AG08395 (cell line): ENCODE measurements at places on chromosomes 2 and 18.

DNA sequence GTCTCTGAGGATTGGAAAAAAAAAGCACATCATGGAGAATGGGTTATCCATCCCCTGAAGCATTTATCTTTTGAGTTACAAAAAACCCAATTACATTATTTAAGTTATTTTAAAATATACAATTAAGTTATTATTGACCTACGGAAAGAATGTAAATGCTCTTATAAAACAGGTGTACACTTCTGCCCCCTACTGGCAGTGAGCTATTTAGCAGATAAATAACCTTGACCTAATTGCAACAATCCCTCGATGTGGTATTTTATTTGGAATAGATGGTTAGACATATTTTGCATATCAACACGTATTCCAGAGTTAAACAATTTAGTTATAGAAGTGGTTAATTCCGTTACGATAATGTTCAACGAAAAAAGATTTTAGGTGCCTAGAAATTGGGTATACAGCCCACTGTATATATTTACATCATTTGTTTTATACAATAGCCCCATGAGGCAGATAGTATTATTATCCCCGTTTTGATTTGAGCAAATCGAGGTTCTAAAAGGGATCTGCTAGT lies 9.1 kb upstream of the DAW1 start:
- no peak for DNase-seq

DNA sequence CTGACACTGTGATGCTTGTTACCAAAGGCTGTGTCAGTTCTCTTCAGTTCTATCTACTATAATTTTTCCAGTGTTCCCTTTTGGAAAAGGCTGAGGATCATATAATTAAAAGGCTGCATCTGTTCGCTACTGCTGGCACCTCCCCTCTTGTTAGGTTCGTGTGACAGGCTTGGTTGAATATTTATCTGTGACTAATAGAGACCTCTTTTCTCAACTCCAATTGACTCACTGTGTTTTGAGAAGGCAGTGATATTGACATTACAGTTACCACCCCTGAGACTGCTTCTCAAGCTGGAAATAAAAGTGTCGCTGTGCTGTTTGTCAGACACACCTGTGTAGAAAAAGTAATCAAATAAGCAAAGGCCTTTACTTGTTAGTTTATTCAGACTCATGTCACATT lies 205.5 kb upstream of the KCNH7 start:
- no peak for DNase-seq

DNA sequence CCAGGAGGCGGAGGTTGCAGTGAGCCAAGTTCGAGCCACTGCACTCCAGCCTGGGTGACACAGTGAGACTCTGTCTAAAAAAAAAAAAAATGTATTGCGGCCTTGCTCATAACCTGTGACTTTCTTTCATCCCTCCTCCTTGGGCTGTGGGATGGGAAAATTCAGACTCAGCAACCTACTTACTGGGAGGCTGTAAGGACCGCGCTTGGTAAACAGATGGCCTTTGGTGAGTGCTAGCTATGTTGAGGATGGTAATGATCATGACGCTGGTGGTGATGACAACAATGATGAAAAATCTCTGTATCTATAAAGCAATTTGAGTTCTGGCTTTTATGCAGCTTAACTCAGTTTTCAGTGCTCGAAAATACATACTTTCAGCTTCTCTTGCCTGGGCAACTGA lies 64.7 kb upstream of the CCDC195 start:
- DNase-seq: no peak

DNA sequence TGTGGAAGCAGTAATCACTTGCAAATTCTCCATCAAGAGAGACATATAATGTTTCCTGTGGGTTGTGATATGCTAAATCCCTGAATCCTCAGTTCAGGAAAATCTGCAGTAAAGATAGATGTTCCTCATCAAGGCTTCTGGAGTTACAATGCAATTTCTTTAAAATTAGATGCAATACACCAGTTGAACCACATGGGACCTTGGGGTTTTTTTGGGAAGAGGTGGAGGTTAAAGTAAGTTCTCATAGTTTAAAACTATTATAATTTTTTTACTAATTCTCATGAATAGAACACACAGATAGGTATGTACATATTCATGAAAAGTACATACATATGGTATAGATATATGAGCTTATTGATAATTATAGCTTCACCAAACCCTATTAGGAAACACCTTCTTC lies 496.2 kb downstream of the SATB2 start:
- DNase-seq: no peak

DNA sequence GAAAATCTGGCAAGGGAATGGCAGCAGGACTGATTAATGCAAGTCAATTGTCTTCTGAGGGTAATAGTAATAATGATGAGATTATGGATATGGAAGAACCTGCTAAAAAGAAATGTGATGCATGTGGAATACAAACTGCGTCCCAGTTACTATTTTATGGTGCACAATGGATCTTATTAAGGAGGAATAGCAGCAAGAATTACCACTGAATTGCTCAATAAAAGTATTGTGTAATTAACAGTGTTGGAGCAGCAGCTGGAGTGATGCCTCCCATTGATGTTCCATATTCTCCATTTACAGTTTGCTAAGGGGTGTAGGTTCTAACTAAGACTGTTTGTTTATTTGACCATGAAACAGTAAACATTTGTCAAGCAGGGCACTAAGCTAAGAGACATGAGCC lies 167.9 kb downstream of the HRH4 start:
- no peak for DNase-seq

- no peak for DNase-seq
Measured at GRCh38 chr2:199851501-199851810, 464 bp upstream of the FTCDNL1 start.

DNA sequence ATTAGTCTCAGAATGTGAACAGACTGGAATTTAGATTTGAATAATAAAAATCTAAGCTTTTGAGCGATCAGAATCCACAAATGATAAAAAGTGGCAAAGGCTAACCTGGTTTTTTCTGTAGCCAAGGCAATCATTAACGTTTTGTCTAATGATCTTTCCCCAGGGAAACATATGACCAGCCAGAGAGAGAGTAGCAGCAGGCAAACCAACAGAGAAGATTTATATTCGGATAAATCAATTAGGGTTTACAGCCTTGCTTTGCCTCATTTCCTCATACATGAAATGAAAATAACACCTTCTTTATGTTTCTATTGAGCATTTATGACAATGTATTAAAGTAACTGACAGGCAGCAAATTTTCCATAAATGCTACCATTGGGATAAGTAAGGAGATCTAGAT lies 14.5 kb downstream of the TIA1 start:
- DNase-seq: no peak

GRCh38 chr2:233597522-233597921 lies 19.9 kb upstream of the UGT1A8 start:
- DNase-seq: no peak

DNA sequence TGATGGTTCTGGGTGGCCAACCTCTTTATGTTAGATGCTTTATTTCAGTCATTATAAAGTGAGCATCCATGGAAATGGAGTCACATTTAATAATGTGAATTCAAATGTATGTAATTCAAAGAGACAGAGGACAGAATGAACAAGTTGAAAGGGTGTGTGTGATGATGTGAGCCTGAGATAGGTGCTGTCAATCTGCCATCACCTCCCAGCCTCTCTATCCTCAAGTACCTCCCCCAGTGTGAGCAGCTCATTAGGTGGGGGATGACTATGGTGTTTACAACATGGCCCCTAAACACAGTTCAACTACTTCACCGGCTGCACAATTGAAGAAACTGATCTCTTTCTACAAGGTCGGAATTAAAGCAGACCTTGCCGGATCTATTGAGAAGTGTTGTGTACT lies 74.7 kb upstream of the IGFBP5 start:
- no peak for DNase-seq

- DNase-seq: no peak
Measured at GRCh38 chr2:83305758-83306378, 1153.2 kb downstream of the SUCLG1 start.

- no peak for DNase-seq
Measured at GRCh38 chr2:10932345-10933151, 20.8 kb downstream of the KCNF1 start.

GRCh38 chr2:174014011-174014698 lies 49.0 kb upstream of the SP3 start:
- peak; percentile 31 for DNase-seq

- no peak for DNase-seq
Measured at GRCh38 chr2:15993232-15993610, 52.9 kb downstream of the MYCN start.

DNA sequence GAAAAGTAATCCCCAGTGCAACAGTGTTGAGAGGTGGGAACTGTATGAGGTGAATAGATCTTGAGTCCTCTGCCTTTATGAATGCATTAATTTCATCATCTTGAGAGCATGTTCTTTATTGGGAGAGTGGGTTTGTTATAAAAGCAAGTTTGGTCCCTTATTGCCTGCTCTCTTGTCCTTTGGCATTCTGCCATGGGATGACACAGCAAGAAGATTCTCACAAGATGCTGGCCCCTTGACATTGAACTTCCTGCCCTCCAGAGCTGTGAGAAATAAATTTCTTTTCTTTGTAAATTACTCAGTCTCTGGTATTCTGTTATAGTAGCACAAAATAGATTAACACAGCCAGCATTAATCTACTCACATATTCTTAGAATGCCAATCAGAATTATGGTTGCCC lies 108.6 kb downstream of the EHBP1 start:
- DNase-seq: peak; percentile 22

DNA sequence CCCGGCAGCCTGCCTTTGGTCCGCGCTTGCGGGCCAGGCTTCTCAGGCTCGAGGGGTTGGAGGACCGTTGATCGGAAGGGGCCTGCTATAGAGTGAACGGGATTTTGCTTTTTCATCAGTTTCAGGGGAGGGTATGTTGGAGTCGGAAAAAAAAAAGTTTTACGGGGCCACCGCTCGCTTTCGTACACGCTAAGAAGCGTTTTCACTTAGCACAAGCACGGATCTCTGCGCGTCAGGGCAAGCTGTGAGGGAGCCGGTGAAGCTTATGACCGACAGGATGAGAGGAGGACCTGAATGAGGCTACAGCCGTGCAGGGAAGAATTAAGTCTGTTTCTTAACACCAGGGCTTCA lies 443 bp downstream of the CPSF3 start:
- no peak for DNase-seq

GRCh38 chr2:156129227-156129626 lies 203.3 kb downstream of the NR4A2 start:
- DNase-seq: no peak

DNA sequence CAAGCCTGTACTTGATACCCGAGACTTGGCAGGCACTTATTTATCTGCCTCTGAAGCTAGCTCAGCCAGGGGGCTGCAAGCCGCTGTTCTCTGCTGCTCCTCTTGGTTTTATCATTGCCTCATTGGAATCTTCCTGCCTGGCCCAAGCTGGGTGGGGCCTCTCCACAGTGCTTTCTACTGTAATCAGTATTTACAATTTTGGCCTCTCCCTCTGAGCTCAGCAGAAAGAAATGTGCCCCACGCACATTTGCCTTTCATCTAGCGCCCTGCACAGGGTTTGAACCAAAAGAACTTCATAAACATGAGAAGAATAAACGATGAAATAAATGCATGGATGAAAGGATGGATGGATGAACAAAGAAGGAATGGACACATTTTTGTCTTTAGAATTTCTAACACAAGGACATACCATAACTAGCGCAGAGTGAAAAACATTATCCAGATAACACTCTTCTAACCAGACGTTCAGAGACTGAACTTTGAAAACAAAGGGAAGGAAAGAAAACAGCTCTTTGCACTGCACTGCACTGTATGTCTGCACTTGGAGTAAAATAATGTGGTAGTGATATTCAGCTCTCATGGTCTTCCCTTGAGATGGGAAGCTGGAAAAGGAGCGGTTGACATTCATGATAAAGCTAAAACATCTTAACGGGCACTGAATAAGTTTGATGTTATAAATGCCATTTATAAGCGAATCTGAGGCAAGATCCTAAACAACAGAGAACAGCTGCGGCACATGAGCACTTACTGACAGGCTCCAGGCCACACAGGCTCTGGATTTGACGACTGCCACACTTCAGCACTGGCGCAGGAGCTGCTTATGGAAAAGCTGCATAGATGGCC lies 86.8 kb upstream of the SP3 start:
- DNase-seq: peak; percentile 74

DNA sequence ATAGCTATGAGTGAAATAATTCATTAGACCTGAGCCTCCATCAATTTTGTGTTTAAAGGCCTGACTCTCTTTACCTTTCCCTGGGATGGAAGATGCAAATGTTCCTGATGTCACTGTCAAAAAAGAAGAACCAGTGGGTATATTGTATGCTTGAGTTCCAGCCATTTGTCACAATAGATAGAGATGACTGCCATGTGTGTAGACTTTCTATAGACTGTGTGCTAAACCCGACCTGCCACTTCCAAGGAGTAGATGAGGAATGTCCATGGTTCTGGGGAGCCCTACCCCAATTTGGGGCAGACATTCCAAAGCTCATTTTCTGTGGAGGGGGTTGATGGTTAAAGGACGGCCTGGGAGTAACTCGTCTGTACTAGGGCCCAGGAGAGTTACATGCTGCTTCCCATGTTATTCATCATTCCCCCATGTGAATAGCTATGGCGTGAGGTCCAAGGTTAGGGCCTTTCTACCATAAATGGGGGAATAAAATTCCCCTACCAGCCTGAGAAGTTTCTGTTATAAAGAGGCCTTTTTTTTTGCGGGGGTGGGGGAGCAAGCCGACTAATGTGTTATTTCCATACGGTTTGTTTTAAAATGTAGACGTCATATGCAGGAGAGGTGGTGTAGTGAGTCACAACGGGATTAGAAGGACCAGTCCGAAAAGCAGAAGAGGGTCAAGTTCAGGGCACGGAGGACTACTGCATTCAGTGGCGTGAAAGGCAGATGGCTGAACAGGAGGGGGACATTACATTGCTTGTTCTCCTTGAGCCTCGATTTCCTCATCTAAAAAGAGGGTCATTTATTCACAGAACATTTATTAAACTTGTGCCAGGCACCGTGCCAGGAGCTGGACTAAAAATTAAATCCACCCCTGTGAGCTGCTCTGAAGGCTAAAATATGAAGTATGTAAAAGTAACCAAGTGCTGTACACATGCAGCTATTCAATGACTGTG lies 24.0 kb downstream of the IL1B start:
- no peak for DNase-seq

DNA sequence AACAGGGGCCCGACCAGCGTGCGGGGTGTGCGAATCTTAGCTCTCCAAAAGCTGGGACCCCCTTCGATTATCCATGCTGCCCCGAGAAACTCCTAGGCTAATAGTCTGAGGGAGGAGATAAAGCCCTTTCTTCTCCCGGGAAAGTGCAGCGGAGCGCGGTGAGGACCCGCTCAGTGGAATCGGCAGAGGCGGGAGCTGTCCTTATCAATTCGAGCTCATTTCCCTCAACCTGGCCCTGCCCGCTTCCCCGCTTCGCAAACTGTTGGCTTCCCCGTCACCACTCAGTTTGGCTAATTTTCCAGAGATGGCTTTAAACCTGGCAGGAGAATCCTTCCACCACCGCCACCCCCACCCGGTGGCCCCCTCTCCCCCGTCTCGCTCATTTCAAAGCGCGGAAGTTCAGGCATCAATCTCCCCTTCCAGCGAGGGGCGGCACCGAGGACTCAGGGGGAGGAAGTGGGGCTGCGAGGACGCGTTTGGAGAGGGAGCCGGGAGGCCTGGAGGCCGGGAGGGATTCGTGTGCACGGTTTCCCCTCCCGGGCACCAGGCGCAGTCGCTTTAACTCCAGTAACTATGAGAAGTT lies 1.6 kb downstream of the KLHL14 start:
- DNase-seq: no peak

- no peak for DNase-seq
Measured at GRCh38 chr2:30470426-30470825, 23.4 kb downstream of the LCLAT1 start.

GRCh38 chr2:157173740-157174184 lies 83.7 kb upstream of the GALNT5 start:
- peak; percentile 92 for DNase-seq
